ENCODE measurements at places on chromosomes 2 and 18.
A peak's percentile ranks its signal among the peaks of the same experiment; 100 is the strongest.

DNA sequence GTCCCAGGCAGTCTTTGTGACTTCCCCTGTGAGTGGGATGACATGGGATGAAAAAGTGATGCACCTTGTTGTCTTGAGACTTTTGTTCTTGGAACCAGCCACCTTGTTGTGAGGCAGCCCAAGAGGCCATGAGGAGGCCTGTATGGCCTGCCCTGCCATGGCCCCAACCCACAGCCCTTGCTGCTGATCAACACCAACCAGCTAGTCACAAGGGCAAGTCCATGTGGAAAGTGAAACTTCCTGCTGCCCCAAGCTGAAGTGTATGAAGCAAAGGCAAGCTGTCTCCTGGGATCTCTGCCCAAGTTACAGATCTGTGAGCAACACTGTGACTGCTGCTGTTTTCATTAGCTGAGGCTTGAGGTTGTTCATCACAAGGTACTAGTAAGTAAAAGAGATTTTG lies 21.6 kb downstream of the TMEM18 start:
- DNase-seq: no peak

DNA sequence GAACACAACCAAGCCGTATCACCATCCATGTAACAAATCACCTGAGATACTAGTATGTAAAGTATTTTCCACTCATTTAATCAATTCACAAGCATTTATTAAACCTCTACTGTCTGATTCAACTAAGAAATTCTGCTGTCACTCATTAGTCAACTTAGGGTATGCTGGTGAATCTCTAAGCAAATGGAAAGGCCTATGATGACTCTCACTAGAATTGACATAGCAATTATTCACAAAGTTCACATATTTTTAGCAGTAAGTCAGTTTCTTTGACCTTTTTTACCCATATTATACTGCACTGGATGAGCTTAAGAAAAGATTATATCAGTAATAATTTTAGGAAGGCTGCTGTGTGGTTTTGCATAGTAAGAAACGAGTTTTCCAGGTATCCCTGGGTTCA lies 130.1 kb downstream of the SLC8A1 start:
- no peak for DNase-seq

DNA sequence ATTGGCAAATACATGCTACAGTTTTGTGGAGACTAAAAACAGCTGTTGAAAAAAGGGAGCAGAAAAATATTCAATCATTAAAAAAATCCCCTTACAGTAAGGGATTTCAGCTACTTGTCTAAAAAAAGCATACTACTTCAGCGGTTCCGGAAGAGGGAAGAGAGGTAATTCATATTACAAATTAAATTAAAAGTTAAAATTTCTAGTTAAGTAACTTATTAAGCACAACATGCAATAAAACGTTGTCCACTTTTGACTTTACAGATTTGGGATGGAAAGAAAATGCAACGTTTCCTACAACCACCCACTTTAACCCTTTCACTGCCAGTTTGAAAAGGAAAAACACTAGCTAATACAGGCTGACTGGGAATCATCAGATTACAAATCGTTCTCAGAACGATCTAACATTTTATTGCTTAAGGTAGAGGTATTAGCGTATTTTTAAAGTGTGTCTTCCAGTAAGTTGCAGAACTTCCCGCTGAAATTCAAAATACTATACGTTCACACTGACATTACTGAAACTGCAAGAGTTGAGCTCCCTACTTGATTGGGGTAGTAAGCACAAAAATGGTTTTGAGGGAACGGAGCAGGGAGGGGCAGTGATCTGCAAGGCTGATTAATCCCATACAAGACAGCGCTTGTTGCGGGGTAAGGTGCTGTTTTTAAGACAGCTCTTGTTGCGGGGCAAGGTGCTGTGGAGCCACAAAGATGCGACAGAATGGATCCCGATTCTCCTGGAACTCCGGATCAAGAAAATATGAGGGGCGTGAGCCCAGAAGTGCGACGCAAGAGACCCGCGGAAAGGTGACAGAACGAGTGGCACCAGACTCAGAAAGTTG lies 743 bp downstream of the HADHA start:
- DNase-seq: no peak

DNA sequence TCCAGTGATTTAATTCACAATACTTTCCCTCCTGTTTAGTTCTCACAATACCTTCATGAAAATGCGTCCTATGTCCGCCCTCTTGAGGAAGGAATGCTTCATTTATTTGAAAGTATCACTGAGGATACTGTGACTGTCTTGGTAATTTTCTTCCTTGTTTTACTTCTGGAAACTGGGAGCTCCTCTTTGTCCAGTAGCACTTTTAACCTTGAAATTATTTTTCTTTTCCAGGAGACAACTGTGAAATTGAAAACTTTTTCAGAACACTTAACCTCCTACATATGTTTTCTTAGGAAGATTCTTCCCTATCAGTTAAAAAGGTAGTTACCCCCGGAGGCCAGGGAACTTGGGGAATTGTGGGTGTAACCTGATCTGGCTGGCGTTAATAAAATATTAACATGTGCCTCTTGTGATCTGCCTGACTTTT lies 58.9 kb upstream of the STON1 start:
- no peak for DNase-seq

DNA sequence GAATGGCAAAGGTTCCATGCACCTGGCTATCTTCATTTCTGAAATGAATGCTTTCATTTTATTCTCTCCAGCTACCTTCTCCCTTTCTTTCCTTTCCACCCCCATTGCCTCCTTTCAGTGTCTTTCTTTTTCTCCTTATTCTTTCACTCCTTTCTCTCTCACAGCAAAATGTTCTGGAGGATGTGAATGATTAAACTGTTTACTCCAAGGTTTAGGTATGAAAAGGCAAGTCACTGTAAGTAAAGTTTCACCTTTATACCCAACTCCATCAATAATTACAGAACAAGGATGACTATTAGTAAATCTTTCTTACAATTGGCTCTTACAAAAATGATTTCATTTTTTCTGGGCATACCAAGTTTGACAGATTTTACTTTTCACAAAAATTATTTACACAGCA lies 4.3 kb downstream of the PAX8 start:
- DNase-seq: no peak

- DNase-seq: peak; percentile 27
These were observed 616.6 kb upstream of the FSHR start for GRCh38 chr2:49770919-49771318.

GRCh38 chr2:111910609-111911277 lies 12.3 kb downstream of the MERTK start:
- DNase-seq: peak; percentile 41

DNA sequence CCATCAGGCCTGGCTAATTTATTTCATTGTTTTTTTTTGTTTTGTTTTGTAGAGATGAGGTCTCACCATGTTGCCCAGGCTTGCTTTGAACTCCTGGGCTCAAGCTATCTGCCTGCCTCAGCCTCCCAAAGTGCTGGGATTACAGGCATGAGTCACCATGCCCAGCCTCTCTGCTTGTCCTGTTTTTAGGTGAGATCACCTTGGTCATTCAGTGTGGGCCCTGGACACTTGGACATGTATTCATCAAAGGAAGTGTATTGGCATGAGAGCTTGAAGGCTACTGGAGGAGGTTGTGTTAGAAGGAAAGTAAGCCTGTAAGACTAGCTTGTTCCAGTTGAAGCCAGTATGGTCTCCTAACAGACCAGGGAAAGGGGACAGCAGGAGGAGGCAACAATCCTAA lies 229.2 kb upstream of the RGPD4 start:
- DNase-seq: no peak

GRCh38 chr2:231513746-231514224 lies 16.5 kb downstream of the NMUR1 start:
- no peak for DNase-seq

DNA sequence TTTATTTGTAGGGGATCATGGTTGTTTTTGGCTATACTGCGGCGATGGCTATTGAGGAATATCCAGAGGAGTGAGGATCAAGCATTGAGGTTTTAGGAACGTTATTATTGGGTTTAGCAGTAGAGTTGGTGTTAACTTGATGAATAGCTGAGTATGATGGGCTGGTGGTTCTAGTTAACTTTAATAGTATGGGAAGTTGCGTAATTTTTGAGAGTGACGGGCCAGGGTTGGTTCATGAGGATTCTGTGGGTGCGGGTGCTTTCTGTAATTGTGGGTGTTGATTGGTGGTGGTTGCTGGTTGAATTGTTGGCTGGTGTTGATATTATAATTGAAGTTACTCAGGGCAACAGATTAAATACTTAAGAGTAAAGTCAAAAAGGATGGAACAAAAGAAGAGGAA lies 6.0 kb upstream of the RAB6D start:
- no peak for DNase-seq

DNA sequence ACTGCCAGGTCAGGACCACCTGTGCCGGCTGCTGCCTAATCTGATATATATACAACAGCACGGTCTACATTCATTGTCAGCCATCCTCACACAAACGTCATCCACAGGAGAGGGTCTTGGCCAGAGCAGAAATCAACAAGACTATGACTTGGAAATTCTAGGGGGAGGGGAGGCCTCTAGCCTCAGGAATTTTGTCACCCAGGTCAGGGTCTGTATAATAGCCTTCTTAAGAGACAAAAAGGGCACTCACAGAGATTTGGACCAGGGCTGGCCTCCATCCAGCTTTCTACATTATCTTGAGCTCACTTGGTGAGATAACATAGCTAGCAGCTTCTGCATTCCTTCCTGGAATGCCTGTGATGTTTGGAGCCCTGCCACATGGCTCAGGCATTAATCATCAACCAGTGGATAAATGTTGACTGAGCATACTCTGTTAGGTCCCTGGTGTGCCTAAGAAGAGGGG lies 50.4 kb upstream of the CTIF start:
- DNase-seq: peak; percentile 91

DNA sequence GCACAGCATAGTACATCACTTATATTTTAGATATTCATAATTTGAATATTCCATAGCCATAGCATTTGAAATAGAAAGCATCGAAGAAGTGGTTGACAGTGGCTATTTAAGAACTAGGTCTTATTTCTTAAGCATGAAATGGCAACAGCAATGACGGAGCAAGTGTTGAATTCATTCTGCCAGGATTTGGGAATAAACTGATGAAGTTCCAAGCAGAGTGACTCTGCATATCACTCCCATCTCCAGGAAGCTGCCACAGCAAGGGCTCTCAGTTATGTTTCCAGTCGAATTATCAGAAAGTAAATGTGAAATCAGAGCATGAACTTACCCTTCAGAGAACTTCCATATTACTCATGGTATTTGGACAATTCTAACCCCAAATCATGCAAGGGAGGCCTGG lies 208.1 kb downstream of the IKZF2 start:
- DNase-seq: no peak

- no peak for DNase-seq
These were observed 16.0 kb upstream of the MSGN1 start for GRCh38 chr2:17800219-17800618.

DNA sequence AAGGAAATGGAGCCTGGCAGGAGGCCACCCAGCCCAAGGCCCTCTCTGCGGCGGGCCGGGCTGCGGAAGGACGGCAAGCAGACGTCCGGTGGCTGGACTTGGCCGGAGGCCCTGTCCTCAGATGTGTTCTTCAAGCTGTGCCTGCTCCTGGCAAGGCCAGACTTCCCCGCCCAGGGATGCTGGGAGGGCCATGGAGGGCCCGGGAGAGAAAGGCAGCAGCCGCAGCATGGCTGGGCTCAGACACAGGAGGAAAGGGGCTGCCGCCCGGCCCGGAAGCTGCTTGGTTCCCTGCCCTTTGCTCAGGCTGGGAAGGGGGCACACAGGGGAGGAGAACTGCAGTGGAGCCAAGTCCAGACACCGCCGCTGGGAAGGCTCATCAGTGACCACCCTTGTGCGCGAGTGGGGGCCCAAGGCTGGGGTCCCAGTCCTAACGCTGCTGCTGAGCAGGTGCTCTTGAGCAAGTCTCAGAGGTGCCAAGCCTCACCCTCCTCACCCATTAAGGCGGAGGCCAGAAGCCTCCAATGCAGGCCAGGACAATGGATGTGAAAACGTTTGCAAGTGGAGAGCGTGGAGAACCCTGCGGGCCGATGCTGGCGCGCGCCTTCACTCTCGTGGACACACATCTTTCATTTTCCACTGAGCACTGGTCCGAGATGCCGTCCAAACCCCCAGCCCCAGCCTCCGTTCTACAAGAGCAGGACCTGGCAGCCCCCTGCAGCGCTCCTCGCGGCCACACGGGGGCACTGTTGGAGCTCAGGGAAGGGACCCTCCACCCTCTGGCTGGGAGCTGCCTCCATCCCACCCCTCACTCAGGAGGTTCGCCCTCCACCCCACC lies 7.9 kb downstream of the CROCC2 start:
- peak; percentile 91 for DNase-seq

DNA sequence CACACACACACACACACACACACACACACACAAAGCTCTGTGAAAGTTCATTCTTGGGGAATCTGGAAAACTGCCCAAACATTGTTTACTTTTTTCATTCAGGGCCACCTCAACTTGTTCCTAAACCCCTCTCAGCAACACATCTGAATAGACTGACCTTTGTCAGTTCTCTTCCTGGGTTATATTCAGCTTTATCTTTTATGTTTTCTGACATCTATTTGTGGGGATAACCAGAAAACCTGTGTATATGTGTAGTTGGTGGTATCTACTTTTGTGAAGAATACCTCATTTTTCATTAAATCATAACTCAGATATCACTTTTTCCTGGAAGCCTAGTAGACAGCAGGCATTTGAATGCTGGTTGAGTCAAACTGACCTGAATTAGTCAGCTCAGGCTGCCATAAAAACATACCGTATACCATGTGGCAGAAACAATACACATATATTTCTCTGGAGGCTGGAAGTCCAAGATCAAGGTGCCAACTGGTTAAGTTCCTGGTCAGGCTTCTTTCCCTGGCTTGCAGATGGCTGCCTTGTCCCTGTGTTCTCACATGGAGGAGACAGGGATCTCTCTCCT lies 11.0 kb upstream of the RNF144A start:
- no peak for DNase-seq

- DNase-seq: no peak
These were observed 95.5 kb upstream of the VWC2L start for GRCh38 chr2:214315324-214315723.

GRCh38 chr2:239960929-239961661 lies 64.0 kb downstream of the NDUFA10 start:
- DNase-seq: no peak

DNA sequence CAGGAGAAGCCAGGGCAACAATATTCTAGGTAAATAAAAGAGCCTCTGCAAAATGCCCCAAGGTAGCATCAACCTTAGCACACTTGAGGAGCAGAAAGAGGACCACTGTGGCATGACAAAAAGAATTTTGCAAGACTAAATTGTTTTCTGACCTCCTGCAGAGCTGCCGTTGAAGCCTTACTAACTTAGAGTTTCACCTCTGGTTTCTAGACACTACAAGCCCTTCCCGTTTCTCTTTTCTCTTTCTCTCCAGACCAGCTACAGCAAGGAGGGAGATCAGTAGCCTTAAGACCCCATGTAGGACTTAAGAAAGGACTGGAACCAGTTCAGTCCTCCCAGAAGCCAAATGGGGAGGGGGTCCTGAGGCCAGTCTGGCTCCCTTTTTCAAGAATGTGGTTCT lies 73.3 kb upstream of the SP3 start:
- no peak for DNase-seq

DNA sequence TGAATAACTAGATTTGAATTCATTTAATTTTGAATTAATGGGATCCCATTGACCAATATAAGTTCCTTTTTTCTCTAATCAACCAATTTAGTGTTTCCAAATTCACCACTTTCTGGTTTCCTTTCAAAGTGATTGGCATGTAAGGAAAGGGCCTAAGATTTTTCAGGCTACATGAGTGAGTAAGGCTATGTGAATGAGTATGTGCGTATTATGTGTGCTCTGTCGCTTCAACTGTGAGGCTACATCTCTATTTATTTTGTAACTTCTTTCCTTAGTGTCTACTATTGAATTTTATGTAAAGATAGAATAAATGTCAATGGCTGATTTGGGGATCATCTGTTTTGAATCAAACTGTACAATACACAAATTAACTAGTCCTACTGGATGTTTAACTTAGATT lies 110.6 kb downstream of the ABCA12 start:
- DNase-seq: no peak

GRCh38 chr18:48608581-48608980 lies 69.8 kb downstream of the CTIF start:
- DNase-seq: no peak

All from left cardiac atrium (tissue), 4 donors.